ENCODE measurements at places on chromosomes 7 and 10. TPM values are rescaled to one million over a fixed set of nuclear protein-coding genes. Genes with fewer than 3 reads are reported as not detected.

The RBM20 gene
- total RNA-seq = 4.3 TPM

The SKAP2 gene
- 13.5 TPM for total RNA-seq

The UCMA gene
- total RNA-seq = not detected

The PIK3AP1 gene
- total RNA-seq = 0.84 TPM

The SPAM1 gene
- not detected for total RNA-seq

The STOX1 gene
- total RNA-seq = 0.73 TPM

The LGI1 gene
- total RNA-seq = not detected

The CYP3A7 gene
- total RNA-seq = not detected

The ZPBP gene
- total RNA-seq = not detected

The ASZ1 gene
- total RNA-seq = not detected

The WASHC2A gene
- 11.7 TPM for total RNA-seq

The NEUROD6 gene
- not detected for total RNA-seq

The CPA4 gene
- 6.3 TPM for total RNA-seq

The CUZD1 gene
- total RNA-seq = 1.0 TPM

The MMD2 gene
- total RNA-seq = not detected

The AMZ1 gene
- 0.08 TPM for total RNA-seq

The CFAP43 gene
- 0.61 TPM for total RNA-seq

The PPP1R3A gene
- not detected for total RNA-seq

The OR2A5 gene
- not detected for total RNA-seq

The AKR1B15 gene
- 43.4 TPM for total RNA-seq

The CHN2 gene
- total RNA-seq = 0.53 TPM

The SPDYE9 gene
- total RNA-seq = not detected

The GARIN1A gene
- total RNA-seq = 0.57 TPM

The PPP1R3C gene
- 20.7 TPM for total RNA-seq

The STAM gene
- total RNA-seq = 28.1 TPM

The GDF2 gene
- total RNA-seq = not detected

The TOMM7 gene
- 1,131 TPM for total RNA-seq

The CPN1 gene
- total RNA-seq = 0.19 TPM

The SORCS3 gene
- not detected for total RNA-seq

The TMEM176A gene
- total RNA-seq = 0.09 TPM

The TUBB8 gene
- total RNA-seq = 0.15 TPM

The PITRM1 gene
- total RNA-seq = 82.2 TPM

Measured in A549 treated with dexamethasone at 1 μM for 4 hours (cell line).